ENCODE measurements at places on chromosomes 4 and X. TPM values are rescaled to one million over a fixed set of nuclear protein-coding genes. Genes with fewer than 3 reads are reported as not detected.

Gene CDKL5
- 10.6 TPM for total RNA-seq

Gene AMBN
- not detected for total RNA-seq

Gene GPR50
- 1.1 TPM for total RNA-seq

Gene JAKMIP1
- not detected for total RNA-seq

- no peaks in the 10 kb centered on the region for H3K27me3 ChIP-seq
- H3K4me1 ChIP-seq = no peaks in the 10 kb centered on the region
- H3K4me3 ChIP-seq = no peak overlapping the region
Observed at GRCh38 chr4:125115476-125115875, 199.3 kb upstream of the FAT4 start.

Gene RNF128
- 2.5 TPM for total RNA-seq
